ENCODE measurements at places on chromosomes 7 and 10.

GRCh38 chr10:64316833-64317232 is 795.6 kb downstream of the REEP3 start:
- no peak for DNase-seq

- no peak for DNase-seq
Measured at GRCh38 chr10:96513305-96513697, 425 bp downstream of the TLL2 start.

DNA sequence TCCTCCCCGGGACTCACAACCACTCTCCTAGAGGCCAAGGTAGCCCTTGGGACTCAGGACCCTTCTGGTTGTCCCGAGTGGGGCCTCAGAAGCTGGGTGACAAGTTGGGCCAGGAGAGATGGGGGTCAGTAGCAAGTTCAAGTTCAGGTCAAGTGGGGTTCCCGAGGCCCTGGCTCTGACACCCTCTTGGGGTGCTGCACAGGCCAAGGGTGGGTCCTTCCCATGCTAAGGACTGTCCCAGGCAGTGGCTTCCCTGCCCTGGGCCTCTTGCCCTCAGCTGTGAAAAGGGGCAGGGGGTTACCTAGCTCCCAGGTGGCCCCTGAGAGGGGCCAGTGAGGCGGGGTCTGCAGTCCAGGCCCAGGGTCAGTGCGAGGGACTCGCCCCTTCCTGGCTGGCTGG is 115.4 kb upstream of the TNRC18 start:
- DNase-seq = no peak

DNA sequence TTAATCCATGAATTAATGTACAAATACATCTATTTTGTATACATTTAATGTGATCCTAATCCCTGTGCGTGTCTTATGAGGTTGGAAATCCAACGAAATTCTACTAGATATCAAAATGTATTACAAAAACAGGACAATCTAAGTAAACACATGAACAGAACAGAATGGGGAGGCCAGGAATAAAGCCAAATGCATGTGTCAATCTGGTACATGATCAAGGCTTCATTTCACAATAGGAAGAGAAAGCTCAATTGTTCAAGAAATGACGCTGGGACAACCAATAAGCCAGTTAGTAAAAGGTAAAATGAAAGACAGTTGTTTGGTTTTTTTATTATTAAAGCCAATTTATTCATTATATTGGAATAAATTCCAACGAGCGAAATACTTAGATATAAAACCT is 83.0 kb downstream of the COL13A1 start:
- no peak for DNase-seq

DNA sequence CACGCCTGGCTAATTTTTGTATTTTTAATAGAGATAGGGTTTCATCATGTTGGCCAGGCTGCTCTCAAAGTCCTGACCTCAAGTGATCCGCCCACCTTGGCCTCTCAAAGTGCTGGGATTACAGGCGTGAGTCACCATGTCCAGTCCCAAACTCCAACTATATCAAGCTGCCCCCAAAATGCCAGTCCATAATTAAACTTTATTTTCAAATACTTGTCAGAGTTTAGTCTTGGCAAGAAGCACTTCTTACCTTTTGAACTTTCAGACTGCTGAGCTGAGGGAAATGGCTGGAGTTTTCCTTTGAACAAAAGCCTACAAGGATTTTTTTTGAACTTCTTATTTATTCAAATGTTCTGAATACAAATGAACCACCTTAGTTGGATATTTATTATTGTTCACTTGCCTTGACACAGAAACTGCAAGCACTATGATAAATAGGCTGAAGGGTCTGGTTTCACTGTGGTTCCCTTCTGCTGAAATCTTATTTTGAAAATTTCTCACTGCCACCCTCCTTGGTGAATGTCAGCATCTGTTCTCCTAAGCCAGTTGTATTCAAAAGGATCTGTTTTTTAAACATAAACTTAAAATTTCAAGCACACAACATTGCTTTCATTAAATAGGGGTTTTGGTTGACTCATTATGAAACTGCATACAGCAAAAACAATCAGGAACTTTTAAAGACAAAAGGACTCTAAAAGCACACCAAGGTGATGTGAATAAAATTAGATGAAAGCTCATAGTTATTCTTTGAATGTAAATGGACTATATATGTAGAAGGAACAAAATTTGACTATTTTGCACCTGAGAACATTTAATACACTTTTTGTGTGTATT is 101.7 kb upstream of the SLC26A5 start:
- DNase-seq = no peak

DNA sequence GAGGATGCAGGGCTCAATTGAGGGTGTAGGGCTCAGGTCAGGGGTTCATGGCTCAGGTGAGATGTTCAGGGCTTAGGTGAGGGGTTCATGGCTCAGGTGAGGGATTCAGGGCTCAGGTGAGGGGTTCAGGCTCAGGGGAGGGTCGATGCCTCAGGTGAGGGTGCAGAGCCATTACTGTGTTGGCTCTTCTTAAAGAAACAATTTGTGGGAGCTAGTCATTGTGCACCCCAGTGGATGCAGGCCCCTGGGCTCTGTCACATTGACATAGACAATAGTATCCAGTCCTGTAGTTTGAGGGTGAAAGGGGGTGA is 86.7 kb downstream of the ADCY1 start:
- no peak for DNase-seq

GRCh38 chr10:132464256-132465192 is 67.5 kb downstream of the PWWP2B start:
- no peak for DNase-seq

DNA sequence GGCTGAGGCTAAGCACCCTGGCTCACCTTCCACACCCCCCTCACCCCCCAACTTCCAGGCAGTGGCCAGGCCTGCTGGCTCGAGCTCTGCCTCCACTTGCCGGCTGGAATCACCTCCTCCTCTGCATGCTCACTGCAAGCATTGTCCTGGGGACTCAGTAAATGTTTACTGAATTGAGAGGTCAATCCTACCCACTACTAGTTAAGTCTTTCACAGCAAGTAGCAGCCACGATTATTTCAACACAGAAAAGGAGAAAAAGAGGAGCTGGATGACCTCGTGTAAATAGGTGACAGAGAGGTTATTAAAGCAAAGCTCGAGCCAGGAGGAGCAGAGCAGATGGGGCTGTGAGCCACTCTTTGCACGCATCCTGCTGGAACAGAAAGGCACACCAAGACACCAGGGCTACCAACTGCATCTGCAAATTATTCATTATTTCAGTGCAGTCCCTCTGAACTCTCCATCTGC is 32.1 kb downstream of the HIPK2 start:
- no peak for DNase-seq

GRCh38 chr7:19362099-19362498 is 216.9 kb upstream of the FERD3L start:
- DNase-seq = no peak

DNA sequence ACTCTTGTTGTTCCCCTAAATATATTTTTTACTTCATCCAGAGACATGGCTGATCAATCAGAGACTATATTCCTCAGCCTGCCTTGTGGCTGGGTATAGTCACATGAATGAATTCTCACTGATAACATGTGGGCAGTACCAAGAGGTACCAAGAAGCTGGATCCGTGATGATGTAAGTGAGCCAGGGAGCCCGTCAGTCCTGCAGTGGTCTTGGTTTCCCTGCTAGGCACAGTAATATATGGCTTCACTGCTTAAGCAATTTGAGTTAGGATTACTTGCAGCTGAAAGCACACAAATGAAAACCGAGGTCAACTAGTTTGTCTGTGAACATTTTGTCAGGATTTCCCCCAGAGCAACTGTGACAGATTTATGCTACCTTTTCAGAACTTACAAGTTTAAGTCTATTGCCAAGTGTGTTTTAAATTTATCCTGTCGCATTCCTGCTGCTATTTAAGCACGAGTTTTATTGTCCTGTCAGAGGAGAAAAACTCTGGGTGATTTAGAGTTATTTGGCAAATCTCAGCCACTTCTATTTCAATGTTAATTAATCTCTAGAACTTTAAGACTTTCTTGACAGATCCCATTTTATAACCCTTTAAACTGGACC is 381.8 kb downstream of the PHF14 start:
- no peak for DNase-seq

DNA sequence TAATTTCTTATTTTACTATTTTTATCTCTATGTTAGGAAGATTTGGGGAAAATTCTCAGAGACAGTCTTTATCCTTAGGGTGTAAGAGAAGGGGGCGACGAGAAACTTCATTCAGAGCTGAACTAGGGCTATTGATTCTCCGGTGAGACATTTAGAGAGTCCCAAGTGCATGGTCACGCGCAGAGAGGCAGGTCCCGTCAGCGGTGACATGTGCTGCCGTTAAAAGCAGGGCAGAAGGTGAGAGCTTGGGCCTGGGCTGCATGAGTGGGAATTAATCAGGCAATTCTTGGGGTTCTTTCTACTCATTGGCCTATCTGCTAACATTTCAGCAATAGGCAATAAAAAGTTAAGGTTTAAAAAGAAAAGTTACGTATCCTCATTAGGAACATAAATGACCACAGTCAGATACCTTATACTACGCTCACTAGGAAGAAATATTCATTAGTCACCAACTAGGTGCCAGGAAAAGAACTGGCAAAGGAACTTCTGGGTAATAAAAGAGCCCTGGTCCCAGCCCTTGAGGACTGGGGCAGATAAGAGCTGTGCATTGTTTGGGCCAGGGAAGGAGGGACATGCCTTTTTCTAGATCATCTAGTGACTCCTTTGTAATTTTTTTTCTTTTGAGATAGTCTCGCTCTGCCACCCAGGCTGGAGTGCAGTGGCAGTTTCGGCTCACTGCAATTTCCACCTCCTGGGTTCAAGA is 21.2 kb downstream of the PRKCQ start:
- no peak for DNase-seq

DNA sequence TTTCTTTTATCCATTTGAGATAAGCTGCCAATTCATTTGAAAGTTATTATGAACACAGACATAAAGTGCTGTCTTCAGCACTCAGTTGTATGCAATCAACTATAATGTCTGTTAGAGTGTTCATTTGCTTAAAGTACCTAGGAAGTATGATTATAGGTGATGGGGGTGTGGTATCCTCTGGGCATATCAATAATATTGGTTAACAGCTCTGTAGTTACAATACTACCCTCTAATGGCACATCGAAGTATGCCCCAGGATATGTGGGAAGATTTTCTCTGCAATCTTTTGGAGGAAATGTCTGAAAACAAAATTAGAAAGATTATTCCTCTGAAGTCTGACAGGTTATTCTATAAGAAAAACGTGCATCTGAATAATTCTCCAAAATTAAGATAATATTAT is 429.7 kb downstream of the ARL4A start:
- DNase-seq = no peak

GRCh38 chr10:43671659-43672531 is 23.2 kb upstream of the ZNF32 start:
- no peak for DNase-seq

DNA sequence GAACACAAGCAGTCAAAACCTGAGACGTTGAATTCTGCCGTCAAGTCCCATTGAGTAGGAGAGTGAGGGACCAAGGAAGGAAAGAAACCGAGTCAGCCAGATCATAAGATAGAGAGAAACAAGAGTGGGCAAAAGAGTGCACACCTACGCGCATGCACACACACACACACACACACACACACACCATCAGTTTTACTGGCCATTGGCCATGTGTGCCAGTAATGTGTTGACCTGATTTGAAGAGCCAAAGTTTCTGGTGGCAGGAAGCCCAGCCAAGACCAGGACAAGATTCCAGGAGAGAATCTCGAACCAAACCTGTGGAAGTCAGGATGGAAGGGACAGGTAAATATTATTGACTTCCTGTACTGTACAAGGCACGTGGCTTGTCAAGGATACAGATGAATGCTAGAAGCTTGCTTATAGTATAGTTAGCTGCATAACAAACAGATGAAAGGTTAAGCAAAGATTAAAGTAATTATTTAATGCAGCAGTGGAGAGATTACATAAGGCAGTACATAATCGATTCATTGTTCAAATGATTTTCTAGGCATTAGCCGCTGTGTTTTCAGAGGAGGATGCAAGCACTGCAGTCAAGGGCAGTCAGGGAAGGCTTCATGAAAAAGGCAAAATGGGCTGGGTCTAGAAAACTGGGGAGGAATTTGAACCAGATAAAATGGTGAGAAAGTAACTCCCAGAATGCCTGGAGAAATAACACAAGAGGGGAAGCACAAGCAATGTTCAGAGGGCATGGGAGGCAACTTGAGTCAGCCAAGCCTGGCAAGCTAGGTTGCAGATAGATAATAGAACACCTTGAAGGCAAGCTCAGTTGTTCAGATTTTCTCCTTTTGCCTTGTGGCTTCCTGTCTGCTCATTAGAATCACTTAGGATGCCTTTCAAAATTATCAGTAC is 2.7 kb upstream of the HYCC1 start:
- DNase-seq = no peak

DNA sequence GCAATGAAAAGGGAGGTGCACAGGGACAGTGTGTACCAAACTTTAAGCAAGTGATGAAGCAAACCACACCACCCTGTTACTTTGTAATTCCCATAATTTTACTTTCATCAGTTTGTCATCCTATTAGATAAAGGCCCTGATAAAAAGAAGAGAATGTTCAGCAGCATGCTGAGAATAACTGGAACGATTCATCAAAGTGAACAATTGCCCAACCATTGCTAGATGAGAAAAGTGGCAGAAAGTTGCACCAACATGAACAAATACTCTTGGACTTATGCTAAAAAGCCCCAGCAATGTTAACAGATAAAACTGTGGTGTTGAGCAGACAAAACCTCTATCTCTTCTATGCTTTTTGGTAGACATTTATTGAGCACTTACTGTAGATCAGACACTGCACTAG is 75.5 kb upstream of the PCGF5 start:
- no peak for DNase-seq

DNA sequence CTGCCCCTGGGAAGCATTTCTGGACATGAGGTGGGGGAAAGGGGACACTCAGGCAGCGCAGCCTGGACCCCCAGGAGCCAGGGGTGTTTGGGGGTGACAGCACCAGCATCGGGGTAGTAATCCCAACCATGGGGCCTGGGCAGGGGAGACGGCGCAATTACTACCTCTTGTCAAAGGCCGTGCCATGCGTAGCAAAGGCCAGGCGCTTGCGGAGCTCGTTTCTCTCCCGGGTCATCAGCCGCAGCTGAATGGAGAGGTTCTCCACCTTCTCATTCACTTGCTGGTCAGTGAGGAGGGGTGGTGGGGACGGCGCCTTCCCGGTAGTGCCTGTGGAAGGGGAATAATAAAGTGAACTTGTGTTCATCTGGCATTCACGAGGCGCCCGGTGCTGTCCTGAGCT is 70.0 kb downstream of the DLG5 start:
- DNase-seq = no peak

- DNase-seq = no peak
Measured at GRCh38 chr10:24683554-24683953, 40.1 kb downstream of the ARHGAP21 start.
